Left renal pelvis (tissue), 4 donors: ENCODE measurements at places on chromosomes 4 and X. TPM values are rescaled to one million over a fixed set of nuclear protein-coding genes. Genes with fewer than 3 reads are reported as not detected.

DNA sequence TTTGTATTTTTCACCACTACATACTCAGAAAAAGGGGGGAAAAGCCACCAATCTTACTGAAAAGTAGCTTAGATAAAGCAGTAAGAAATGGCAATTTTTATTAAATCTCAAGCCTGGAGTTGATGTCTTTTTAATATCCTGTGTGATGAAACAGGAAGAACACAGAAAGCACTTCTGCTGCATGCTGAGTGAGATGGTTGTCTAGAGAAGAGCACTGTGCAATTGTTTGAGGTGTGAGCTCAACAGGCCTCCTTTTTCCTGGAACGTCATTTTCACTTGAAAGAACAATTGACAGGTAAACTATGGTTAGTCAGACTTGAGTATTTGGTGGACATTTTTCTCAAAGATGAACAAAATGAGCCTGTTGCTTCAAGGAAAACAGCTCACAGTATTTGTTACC lies 73.9 kb downstream of the RTL5 start:
- no peak for DNase-seq

DNA sequence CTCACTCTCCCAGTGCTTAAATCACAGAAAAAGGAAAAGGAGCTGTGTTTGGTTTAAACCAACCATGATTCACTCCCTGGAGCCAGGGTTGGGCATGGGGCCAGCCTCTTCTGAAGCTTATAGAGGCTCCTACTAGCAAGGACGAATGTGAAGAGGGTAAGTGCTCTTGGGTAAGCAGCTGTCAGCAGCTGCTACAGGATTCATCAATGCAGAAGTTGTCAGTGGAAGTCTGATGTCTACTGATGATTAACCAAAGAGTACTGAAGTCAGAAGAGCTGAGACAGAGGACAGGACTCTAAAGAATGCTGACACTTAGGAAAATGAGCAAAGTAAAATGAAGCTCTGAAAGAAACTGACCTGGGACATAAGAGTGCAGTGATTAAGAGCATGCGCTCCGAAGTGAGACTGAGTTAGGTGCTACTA lies 32.7 kb upstream of the JADE1 start:
- DNase-seq: no peak

GRCh38 chrX:105136786-105137185 lies 83.7 kb downstream of the TEX13A start:
- no peak for DNase-seq

GRCh38 chr4:182647646-182648300 lies 269.4 kb downstream of the DCTD start:
- no peak for DNase-seq

- DNase-seq: no peak
Measured at GRCh38 chr4:80592950-80593349, 257.4 kb downstream of the CFAP299 start.

DNA sequence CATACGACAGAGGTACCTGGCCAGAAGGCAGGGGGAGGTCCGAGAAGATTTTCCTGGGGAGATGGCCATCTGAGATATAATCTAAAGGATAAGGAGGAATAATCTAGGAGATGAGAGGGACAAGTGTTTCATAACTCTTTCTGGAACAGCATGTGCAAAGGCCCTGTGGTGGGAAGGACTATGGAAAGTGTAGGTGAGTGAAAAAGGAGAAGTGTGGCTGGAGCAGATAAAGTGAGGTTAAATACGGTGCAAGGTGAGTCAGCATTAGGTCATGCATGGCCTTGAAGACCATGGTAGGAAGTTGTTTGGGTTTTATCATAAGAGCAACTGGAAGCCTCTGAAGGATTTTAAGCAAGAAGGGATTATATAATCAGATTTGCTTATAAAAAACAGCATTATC lies 34.6 kb upstream of the MTM1 start:
- no peak for DNase-seq

DNA sequence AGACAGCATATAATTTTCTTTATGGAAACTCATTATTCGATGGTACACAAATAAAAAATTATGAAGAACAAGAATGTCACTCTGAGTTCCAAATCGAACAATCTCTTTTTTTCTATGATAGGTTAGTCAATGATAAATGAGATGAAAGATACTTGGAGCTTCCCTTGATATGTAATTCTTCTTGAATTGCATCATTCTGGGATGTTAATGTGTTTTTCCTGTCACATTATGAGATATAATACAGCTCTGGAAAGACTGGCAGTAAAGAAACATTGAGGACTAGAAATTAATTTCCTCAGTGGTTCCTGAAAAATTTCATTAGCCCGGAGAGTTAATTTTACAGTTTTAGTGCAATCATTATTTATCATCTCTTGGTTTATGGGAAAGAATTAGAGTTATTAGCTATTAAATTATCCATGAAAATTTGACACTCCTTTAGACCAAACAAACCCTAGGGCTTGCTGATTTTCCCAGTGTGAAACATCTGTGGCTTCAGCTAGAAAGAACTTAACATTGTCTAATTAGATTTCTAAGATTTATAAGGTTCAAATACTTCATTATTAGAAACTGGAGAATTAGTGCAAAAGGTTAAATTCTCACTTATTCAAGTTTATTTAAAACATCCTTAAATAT lies 1546.6 kb upstream of the TENM3 start:
- DNase-seq: no peak

- peak; percentile 21 for DNase-seq
Measured at GRCh38 chr4:108861334-108861733, 98.5 kb upstream of the ETNPPL start.

DNA sequence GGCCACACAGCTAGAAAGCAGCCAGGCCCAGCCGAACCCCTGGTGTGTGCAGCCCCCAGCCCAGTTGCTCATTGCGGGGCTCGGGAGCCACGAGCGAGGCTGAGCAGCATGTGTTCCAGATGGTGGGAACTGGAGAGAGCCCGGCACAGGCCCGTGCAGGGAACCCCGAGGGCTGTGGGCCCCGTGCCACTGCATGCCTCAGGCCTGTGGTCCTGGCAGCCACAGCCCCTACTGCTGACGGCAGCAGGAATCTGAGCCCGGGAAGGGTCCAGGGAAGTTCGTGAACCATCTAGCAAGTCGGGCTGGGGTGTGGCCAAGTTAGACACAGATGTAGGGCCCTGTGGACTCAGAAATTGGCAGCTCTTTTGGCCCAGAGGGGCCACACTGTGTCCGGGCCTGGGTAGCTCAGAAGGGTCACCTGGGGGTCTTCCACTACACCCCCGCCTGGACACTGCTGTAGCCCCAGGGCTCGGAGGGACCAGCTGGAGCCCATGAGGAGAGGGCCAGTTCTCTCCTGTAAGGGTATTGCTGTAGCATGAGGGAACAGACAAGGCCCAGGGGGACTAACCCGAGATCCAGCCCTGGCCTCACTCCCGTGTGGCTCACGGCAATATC lies 12.1 kb downstream of the HTRA3 start:
- no peak for DNase-seq

GRCh38 chr4:1075809-1076699 lies 37.3 kb downstream of the RNF212 start:
- no peak for DNase-seq

- no peak for DNase-seq
Measured at GRCh38 chr4:55819634-55820033, at the start of gene EXOC1L. Gene EXOC1L, plus strand, starts transcription at chr4:55819790. Its CDS starts 237 bp downstream, at chr4:55820027.

GRCh38 chr4:100414016-100414790 lies 103.6 kb downstream of the EMCN start:
- no peak for DNase-seq

- no peak for DNase-seq
Measured at GRCh38 chr4:39032218-39033085, at the start of gene TMEM156. Gene TMEM156, minus strand, starts transcription at chr4:39032409. Its CDS starts 96 bp downstream, at chr4:39032313.

- no peak for DNase-seq
Measured at GRCh38 chr4:148182230-148182911, 259.8 kb downstream of the NR3C2 start.

DNA sequence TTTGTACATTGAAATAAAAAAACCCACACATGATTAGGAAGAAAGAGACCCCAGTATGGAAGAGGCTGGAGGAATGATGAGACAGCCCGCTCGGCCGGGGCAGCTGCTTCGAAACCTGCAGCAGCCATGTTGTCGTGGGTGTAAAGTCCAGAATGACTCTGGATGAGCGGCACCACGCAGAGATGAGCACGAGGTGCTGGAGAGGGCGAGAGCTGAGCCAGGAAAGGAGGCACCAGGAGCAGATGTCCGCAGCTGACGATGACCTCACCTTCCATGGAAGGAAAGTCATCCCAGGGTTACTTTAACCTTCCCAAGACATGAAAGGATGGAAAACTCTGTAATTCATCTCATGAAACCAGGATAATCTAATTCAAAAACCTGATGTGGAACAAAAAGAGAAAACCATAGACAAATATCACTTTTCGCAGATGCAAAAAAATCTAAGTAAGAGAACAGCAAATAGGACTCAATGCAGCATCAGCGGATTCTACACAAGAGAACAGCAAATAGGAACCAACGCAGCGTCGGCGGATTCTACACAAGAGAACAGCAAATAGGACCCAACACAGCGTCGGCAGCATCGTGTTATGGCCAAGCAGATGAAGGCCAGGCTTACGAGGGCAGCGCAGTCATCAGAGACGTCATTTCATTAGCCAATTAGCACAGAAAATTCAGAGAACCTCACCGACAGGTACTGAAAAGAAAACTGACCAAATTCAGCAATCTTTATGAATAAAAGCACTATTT lies 25.9 kb upstream of the SPON2 start:
- no peak for DNase-seq

DNA sequence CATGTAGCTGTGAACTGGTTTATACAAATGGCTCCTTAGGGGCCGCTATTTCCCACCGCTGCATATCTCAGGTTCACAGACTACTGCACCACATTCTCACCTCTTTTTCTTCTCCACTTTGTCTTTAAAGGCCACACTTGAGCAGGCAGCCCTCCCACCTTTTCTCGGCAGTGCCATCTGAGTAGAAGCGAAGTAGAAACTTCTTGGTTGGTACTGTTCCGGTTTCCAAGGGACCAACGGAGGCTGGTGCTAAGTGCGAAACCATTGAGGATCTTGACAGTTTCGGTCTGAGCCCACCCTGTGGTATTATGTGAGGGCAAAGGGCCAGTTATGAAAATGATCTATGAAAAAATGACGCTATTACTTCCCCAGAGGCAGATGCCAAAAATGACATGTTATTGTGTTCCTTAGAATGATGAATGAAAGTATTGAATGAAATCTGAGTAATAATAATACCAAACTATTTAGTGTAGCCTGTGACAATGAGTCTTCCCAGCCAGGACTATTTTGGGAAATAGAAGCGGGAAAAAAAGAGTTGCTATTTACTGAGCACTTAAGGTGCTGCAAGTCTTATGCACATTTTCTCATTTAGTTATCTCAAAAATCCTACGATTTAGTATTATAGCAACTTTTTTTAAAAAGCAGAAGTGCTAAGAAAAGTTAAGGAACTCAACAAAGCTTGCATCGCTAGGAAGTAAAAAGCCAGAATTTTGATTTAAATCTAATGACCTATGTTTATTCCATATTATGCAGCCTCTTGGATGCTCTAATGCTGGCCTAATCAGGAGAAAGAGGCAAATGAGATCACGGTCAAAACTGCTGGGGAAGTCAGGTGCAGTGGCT lies 29.6 kb upstream of the CHRNA9 start:
- DNase-seq: no peak

GRCh38 chr4:92198711-92199110 lies 105.1 kb upstream of the GRID2 start:
- DNase-seq: no peak

DNA sequence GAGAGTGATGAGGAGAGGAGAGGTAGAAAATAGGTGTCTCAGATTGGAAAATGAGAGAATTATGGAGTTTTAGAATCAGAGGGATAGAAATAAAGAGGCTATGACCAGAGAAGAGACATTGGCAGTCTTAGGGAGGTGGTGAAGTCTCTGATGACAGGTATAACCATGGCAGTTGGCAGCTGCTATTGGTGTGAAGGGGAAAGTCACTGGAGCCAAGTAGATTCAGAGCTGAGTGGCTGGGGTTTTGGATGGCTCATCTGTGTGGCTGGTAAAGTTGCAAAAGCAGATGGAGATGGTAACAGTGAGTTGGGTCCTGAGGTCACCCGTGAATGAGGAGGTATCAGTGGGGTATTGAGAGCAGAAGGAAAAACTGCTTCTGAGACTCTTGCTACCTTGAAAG lies 46.5 kb downstream of the ANAPC4 start:
- DNase-seq: no peak

GRCh38 chrX:139086246-139086645 lies 374.7 kb upstream of the FGF13 start:
- no peak for DNase-seq

GRCh38 chr4:185119927-185120630 lies 23.0 kb upstream of the SLC25A4 start:
- DNase-seq: no peak

- no peak for DNase-seq
Measured at GRCh38 chrX:148049441-148049840, 68.3 kb downstream of the FMR1NB start.

DNA sequence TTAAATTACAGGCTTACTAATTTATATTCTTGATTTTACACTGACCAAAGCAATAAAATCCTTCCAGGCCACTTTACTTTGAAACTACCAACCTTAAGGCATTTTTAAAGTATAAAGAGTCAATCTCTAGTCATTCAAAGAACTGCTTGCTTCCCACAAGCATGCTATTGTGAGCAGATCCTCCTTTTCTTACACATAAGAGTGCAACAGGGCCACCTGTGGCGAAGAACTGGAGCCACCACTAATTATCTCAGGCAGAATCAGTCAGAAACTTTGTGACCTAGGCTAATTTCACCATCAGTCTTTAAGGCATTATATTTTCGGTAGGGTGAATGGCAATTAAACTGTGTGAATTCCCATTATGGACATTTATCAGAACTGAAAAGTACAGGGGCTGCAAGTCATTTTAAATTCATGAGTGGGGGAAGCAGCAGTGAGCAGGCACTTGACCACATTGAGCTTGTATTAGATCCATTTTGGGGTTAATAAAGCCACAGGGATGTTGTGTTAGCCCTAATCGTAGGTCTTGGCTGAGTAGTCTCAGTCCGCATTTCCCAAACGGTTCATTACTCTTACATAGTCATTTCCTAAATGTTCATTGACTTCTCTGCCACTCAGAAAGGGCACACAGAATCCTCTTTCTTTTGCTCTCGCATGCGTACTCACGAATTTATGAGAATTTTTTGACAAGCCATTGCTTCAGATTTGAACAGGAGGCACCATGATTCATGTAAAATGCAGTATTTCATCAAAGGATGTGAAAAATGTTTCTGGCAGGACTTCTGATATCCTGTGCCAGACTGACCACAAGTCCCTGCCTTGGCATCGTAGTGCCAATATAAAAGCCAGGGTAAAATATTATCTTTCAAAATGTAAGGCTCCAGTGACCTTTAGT lies 39.8 kb downstream of the NPY2R start:
- no peak for DNase-seq

The TREX2 gene
- 0.53 TPM for polyA plus RNA-seq

The ASMT gene
- polyA plus RNA-seq: 0.11 TPM

The XPNPEP2 gene
- polyA plus RNA-seq: 50.5 TPM

The CLRN2 gene
- polyA plus RNA-seq: not detected

The CTAG2 gene
- not detected for polyA plus RNA-seq

The PRKG2 gene
- polyA plus RNA-seq: 0.89 TPM

The GYPB gene
- 2.1 TPM for polyA plus RNA-seq

The HSFX2 gene
- not detected for polyA plus RNA-seq

The GAGE13 gene
- polyA plus RNA-seq: not detected

The DBET gene
- not detected for polyA plus RNA-seq

The FRG2 gene
- polyA plus RNA-seq: not detected

The ZRSR2 gene
- 13.4 TPM for polyA plus RNA-seq
